ENCODE measurements at places on chromosomes 7 and 10.

- DNase-seq: no peak
These were observed 136.2 kb downstream of the PRPF18 start for GRCh38 chr10:13722747-13723653.

GRCh38 chr7:157458254-157458633 is 121.4 kb downstream of the DNAJB6 start:
- DNase-seq: no peak

- no peak for DNase-seq
These were observed 454.1 kb downstream of the PARD3 start for GRCh38 chr10:34360984-34361383.

GRCh38 chr7:37285706-37286453 is 162.8 kb downstream of the ELMO1 start:
- DNase-seq: no peak

DNA sequence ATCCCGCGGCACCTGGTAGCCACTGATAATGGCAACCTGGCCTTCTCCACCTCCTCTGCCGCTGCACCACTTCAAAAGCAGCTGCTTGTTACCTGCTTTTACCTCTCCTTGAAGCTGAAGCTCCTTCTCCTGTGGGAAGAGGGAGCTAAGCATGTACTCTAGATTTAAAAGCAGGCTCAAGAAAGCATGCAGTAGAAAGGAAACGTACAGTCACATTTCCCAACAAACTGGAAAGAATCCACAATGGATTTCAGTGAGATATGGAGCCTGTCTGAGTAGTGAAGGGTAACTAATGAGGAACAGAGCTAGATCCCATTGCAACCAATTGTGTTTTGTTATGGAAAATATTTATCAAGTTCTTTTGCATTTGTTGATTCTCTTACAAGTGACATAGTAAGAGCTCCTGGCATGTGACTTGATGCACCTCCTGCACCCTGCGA is 457.4 kb upstream of the GALNT17 start:
- DNase-seq: no peak

DNA sequence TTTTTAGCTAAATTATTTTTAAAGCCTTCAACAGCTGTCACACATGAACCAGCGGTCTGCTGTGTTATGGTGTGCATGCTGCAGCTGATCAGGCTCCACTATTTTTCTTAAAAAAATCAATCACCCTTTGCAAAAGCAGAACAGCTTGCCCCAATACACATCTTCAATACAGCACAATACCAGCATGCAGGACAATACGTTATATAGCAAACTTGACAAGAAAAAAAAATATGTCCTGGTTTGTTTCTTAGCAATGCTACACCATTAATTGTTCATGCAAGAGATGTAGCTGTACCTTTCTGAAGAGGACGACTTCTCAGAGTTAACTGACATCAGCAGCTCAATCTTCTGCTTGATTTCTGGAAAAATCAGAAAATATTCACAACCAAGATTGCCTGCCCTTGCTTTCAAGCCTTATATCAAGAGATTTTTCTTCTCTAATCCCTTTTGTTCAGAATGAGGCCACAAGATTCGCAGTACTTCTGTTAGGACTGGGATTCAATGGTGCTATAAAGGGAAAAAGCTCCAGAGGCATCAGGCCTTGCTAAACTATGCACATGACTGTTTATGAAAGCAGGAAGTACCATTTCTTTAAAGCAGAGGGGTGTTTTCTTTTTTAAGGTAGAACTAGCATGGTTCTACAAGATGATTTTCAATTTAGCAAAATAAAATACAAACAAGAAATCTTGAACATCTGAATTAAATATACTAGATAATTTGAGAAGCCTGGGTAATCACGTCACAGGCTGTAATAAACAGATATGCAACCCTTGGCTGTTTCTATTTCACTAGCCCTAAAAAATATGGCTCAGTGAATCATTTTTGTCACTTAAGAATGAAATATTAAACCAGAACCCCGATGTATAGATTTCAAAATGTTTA is 120.0 kb downstream of the SRPK2 start:
- DNase-seq: no peak

Measured in CD8-positive, alpha-beta T cell (primary cell).